T-helper 22 cell (primary cell): ENCODE measurements at places on chromosomes 7 and 10.

DNA sequence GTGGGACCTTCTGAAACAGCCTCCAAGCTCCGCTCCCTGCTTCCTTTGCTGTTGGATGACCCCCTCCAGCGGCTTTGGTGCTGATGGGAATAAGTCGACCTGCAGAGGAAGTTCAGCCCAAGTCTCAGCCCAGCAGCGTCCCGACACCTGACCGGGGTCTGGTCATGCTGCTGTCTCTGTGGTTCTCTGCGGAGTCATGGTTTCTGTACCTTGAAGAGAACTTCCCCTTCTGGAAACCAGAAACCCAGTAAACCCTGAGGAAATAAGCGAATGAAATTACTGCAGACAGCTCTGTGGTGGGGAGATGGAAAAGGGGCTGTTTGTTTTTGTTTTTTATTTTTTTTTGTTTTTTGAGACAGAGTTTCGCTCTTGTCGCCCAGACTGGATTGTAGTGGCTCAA, 18.3 kb upstream of the ZNF12 start:
- no peak for DNase-seq

- DNase-seq = no peak
Measured at GRCh38 chr10:132811891-132812481, 26.0 kb upstream of the NKX6-2 start.

- no peak for DNase-seq
Measured at GRCh38 chr10:102670065-102670670, 25.9 kb downstream of the TRIM8 start.

- DNase-seq = no peak
Measured at GRCh38 chr7:127091620-127092019, 161.1 kb downstream of the GRM8 start.

- DNase-seq = no peak
Measured at GRCh38 chr7:45162943-45163691, 5.5 kb downstream of the RAMP3 start.

DNA sequence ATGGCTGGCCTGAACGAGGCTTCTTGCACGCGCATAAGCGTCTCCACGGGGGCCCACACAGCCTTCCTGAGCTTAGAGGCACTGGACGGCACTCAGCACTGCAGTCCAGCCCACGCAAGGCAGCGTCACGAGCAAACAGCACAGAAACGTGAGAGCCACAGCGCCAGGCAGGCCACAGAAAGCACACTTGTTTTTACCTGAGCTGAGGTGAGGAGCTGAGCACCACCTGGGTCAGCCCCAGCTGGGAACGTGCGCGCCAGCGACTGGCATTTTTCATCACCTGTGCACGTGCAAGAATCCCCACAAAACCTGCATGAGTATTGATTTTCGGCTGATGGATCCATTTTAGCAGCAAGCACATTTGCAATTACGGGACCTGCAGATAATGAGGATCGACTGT, 26.7 kb downstream of the IQCE start:
- DNase-seq = no peak

DNA sequence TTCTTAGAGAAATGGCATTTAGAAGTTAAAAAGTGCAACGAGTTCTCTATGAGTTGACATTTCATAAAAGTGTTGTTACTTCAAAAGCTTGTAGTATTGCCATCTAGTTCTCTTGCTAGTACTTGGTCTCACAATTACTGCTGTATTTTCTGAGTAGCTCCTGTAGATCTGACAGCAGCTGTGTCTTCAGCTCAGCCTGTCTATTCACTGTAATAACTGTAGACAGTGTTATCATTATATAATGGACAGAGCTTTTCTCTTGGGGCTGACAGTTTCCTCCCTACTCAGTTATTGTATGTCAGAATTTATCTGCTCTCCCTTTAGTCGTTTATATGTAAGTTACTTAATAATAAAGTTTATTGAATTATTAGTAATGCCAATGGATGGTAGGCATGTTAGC, 388.7 kb upstream of the VSTM2A start:
- DNase-seq = no peak

DNA sequence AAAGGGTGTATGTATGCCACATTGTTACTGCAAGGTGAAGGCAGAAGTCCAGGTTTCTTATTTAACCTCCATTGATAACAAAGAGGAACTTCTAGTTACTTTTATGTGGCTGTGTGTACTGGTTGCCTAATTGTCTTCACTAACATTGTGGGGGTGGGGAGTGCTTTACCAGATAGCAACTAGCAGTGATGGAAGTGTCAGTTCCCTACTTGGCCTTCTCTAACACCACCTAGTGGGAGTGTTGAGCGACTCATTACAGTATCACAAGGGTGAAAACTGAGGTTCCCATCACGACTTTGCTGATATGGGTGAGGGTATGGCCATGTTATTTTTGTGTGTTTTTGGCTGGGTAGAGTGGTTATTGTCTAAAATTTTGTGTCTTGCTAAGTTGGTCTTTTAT, 274.4 kb downstream of the THSD7A start:
- DNase-seq = no peak

- no peak for DNase-seq
Measured at GRCh38 chr7:167976-168791, 24.2 kb upstream of the FAM20C start.

GRCh38 chr10:11885437-11886137, 62.4 kb downstream of the PROSER2 start:
- DNase-seq = no peak

- no peak for DNase-seq
Measured at GRCh38 chr10:51000164-51000563, 74.1 kb upstream of the PRKG1 start.

DNA sequence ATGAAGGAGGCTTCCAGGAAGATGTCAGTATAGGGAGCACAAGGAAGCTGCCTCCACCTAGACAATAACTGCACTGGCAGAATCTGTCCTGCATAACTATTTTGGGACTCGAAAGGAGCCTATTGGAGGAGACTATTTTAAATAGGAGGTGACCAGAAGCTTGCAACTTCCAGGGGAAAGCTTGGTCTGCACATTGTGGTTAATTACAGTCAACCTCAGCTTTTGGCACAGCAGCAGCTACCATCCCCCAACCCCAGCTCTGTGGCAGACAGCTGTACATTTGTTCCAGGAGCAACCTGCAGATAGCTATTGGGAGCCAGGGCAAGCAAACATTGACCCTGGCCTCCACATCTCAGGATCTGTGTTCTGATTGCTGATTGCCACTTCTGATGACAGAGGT, 46.3 kb upstream of the NANOS1 start:
- no peak for DNase-seq

DNA sequence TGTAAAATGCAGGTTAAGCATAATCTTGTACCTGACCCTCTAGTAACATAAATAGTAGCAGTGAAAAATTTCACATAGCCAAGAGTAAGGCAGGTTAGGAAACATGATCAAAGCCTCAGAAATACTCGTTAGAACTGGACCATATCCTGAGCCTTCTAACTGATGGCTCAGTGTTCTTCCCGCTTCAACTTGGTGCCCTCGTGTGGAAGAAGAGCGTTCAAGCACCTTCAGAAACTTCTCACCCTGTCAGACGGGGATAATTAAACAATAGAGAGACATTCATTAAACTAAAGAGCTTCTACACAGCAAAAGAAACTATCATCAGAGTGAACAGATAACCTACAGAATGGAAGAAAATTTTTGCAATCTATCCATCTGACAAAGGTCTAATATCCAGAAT, 124.5 kb downstream of the MYOF start:
- DNase-seq = no peak

GRCh38 chr7:142855114-142855743, 353 bp downstream of the EPHB6 start:
- DNase-seq = no peak

DNA sequence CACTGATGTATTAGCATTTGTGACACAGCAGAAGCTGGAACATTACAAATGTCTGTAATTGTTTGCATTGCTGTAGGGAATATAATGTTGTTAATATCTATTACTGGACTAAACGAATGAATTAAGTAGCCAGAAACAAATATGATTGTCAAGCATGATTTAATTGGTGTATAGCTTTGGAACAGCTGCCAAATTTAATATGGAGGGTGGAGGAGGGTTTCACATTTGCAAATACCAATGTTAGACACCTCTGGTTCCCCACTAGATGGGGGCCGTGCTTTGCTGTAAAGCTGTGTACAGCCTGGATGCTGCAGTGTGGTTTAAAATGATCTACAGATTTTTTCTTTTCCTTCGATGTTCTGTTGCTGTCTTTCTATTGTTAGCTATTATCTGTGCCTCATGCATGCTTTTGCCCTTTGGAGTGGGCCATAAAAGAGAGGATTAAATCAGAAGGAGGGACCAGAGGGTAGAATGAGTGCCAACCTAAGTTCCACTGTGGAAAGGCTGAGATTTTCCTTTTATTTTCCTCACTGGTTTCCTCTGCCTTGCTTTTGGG, 23.1 kb downstream of the DNAJB9 start:
- no peak for DNase-seq

DNA sequence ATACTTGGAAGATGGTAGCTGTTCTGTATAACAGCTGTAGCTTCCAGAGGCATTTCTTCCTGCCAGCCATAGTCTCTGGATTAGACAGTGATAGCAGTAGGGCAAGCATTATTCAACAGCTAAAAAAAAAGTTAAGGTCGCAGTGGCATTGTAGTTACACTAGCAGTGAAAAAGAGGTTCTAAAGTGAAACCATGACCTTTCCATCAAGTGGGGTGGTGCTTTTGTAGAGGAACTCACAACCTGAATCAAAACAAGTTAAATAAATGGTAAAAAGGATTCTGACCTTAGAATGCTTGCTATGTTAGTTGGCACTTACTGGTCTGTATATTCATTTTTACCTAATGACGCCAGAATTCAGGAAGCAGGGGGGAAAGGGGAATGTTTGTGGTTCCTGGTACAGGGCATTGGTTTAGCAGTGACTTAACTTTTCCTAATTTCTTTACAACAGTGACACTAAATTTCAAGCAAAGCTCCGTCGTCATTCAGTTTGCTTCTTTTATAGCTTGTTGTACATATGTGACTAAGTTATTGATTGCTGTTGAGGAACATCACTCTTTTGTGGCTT, 55.0 kb downstream of the GBF1 start:
- no peak for DNase-seq

GRCh38 chr7:77967429-77967828, 168.9 kb downstream of the PHTF2 start:
- DNase-seq = no peak

- DNase-seq = peak; percentile 63
Measured at GRCh38 chr10:61902445-61903220, 1.1 kb downstream of the ARID5B start.

DNA sequence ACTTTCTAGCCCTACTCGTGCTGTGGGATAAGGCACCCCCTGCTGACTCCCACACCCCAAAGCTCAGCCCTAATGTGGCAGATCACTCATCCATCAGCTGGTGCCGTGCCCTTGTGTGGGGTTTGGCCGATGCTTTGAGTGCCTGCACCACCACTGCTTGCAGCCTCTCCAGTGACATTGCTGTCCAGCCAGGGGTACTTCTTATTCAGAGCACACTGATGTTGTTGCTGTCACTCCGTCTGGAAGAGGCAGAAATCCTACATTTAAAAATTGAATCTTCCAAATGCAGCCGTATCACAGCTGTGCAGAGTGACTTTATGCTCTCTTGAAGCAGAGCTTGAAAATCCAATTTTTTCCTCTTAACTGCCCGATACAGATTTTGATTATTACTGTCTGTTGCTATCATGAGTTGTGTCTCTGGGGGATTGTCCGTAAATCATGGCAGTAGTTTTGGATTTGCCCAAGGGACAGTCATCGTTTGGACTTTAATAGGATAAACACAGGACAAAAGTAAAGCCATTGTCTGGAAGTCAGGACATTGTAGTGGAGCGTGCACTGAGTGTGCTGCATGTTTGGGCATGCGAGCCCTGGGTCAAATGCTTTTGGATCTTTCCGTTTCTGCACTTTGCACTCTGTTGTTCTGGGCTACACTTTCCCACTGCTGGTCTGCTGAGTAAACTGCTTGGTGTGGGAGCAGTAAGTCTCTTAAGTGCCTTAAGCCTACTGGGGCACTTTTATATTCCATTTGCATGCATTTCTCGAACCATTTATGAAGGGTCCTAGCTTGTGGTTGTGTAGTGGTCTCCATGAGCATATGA, 128.2 kb downstream of the DOCK1 start:
- no peak for DNase-seq
